ENCODE measurements at places on chromosomes 6 and 20.

- DNase-seq = no peak
Measured at GRCh38 chr6:148968771-148969602, 222.2 kb downstream of the UST start.

- DNase-seq = no peak
Measured at GRCh38 chr20:59010995-59011873, 4.2 kb upstream of the CTSZ start.

DNA sequence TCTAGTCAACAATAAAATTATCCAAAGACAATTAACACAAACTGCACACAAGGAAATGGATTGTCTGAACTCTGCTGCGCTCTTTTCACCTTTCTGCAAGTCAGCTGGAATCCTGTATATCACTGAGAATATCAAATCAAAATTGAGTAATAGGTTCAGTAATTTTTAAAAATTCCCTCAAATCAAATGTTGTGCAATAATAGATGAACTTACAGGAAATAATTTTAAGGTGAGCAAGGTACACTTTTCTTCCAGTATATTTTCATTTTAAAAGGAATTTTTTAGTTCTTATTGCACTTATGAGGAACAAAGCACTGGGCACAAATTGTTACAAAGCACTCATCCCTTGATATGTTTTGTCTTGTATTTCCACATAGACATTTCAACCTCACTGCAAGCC, 1.2 kb downstream of the SAYSD1 start:
- no peak for DNase-seq

DNA sequence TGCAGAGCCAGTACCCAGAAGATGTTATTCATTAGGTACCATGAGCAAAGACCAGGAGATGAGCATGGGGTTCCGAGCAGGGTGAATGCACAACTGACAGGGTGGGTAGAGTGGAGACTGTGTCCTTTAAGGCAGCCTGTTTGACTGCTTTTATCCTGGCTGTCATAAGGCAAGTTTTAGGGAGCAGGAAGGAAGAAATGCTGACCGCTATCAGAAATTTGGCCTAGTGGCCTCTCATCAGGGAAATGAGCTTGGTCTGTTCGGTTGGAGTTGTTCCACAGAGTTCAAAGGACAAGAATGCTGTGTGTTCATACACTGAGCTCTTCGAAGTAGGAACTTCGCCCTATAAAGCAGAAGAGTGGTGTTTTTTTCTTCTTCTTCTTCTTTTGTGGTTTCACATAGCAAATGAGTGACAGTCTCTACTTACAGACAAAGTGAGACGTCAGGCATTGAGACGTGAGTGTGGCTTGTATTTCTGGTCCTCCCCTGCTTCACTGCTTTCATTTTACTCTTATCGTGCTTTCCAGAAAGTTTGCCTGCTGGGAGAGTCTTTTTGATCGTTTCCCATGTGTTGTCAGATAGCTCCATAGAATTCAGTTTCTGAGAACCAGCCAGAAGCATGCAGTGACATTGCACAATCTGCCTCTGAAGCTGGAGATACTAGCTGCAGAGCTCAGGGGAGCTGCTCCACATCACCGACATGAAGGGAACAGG, at the start of gene CASS4:
TSS of gene CASS4 (plus strand) at position 502 of the 714 bp plus-strand sequence. CDS start at position 701, 199 bp downstream.
- no peak for DNase-seq

GRCh38 chr6:151616091-151616513, 122.3 kb downstream of the CCDC170 start:
- no peak for DNase-seq

DNA sequence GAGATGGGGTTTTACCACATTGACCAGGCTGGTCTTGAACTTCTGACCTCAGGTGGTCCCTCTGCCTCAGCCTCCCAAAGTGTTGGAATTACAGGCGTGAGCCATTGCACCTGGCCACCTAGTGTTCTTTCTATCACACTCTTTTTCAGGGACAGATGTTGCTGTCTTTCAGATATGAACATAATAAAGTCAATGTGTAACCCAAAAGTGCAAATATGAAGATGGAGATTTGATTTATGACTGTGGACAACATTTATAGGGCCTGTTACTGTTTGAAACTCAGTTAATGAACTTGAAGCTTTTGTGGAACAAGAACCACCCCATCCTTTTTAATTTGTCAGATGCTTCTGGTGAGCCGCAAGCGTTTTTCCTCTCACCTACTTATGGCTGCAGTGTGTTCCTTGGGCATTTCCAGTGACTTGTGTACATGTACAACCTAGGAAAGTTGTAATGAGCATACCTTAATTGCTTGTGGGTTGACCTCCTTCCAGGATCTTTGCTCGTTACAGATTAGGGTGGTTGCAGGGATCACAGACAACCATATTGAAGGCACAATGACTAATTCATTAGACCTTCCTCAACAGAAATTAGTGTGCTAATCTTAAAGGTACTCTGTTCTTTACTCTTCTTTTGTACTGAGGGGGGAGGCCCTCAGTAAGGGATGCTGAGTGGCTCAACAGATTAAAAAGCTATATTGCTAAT, 6.8 kb downstream of the TBPL1 start:
- DNase-seq = no peak

- DNase-seq = no peak
Measured at GRCh38 chr6:51887859-51888258, 199.6 kb downstream of the PKHD1 start.

- no peak for DNase-seq
Measured at GRCh38 chr6:1377526-1377925, 11.8 kb upstream of the FOXF2 start.

- no peak for DNase-seq
Measured at GRCh38 chr6:167098825-167099225, 24.1 kb upstream of the CCR6 start.

GRCh38 chr6:42375007-42375635, 76.6 kb downstream of the TRERF1 start:
- no peak for DNase-seq

DNA sequence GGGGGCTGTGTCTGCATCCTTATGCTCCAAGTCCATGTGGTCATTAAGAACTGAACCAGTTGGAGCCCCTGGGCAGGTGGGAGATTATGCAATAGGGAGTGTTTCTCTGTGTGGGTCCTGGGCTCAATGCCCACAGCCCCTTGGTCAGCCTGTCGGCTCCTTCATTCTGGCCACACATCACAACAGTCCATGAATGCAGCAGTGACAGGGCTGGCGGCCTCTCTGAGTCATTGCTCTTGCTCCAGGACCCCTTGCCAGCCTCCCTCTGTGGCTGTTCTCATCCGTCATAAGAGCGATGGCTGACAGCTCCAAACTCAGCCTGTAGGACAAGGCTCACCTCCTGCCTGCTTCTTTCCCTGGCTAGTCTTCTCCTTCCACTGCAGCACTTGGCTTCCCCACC, 609.5 kb upstream of the CDH4 start:
- DNase-seq = no peak

DNA sequence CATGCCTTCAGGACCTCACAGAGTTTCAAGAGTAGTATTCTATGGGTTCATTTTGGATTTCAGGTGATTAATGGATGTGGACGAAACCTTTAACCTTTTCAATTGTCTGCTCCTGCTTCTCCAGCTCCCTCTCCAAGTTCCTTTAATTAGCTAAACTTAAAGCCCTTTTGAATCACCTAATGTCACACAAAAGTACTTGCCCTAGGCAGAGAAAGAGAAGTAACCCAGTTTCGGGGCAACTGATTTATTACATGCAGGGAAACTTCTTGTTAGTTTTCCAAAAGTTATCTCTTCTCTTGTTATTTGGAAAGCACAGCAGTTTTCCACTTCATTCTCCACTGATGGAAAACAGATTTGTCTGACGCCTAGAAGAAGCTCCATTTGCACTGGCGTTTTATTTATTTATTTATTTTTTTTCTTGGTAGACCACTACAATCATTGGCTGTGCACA, 407.7 kb upstream of the JARID2 start:
- no peak for DNase-seq

GRCh38 chr20:3651204-3651962, 11.8 kb downstream of the GFRA4 start:
- DNase-seq = no peak

GRCh38 chr6:38018755-38019165, 199.2 kb downstream of the ZFAND3 start:
- DNase-seq = no peak

DNA sequence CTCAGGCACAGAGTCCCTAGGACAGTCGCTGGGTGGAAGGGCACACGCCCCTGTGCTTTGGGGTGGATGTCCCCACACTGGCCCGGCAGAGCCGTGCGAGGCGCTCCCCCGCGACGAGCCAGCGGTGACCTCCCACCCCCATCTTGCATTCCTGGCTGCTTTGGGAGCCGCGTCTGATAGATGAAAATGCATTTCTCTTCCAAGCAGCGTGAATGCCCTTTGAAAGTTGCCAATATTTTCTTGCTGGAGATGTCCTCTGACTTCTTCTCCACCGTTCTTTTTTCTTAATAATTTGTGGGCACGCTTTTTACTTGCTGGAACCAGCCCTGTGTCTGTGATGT, 29.9 kb downstream of the COL20A1 start:
- no peak for DNase-seq

DNA sequence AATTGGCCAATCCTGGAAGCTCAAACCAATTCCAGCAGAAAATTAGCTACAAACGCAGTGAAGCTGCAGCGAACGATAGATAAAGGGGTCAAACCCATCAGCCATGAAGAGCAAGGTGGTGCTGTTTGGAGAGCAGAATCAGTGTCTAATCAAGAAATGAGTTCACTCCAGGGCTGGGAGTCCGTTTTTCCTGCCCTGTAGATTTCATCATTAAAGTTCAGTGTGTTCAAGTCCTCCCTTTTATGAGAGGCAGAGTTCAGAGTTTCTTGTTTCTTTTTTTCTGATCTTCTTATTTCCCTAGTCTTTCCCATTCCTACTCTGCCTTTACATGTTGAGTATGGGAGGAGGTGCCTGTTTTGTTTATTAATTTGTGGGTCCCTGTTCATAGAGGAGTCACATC, 30.4 kb downstream of the SLC17A1 start:
- DNase-seq = no peak

- DNase-seq = no peak
Measured at GRCh38 chr6:118350881-118351430, 197.1 kb upstream of the PLN start.

DNA sequence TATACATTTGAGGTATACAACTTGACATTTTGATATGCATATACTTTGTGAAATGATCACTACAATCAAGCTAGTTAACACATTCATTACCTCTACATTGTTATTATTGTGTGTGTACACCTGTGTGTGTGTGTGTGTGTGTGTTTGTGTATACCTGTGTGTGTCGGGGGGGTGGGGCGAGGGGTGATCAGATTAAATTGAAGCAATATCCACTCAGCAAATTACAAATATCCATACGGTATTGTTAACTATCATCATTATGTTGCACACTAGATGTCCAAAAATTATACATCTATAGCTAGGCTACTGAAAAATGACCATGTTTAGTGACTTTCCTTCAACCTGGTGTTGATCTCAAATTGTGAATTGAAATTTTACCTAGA, 1.8 kb downstream of the RHAG start:
- DNase-seq = no peak

DNA sequence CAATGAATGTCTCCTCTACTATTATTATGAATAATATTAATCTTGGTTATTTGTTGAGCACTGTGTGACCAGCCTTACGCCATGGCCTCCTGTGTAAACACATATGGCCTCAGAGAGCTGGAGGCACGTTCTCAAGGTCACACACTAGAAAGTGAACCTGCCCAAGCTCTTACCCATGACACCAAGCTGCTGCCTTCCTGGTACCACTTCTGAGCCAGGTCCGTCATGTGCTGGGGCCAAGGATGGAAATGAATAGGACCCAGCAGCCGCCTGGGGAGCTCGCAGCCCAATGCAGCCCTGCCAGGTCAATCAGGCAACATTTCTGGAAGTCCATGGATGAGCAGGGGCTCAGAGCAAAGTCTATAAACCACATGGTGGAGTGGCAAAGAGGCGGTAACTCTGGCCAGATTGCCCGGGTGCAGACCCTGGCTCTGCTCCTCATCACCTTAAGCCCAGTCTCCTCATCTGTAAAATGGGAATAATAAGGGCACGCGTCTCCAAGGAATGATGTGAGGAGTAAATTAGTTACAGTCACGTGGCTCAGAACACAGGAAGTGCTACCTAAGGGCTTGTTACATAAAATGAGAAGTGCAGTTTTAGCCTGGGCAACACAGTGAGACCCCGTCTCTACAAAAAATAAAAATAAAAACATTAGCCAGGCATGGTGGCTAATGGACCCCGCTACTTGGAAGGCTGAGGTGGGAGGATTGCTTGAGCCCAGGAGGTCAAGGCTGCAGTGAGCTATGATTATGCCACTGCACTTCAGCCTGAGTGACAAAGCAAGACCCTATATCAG, 61.5 kb downstream of the JPH2 start:
- no peak for DNase-seq

DNA sequence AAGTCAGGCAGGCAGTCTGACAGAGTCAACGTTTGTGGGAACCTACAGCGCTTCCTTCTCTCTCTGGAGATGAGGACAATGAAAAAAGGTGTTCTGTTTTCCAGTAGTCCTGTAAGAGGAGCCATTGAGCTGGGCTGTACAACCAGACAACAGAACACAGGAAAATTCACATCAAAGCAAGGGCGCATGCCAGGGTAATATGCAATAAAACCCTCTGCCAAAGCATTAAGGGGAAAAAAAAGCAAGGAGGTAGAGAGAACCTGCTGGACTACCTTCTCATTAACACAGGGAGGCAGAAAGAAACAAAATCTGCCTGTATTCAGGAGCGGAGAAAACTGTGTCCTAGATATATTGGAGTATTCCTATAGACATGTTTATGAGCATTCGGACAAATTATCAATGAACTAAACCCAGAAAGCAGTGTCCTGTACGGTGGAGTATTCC, 1.3 kb downstream of the RNF24 start:
- no peak for DNase-seq

- no peak for DNase-seq
Measured at GRCh38 chr6:164106345-164106769, 691.8 kb downstream of the QKI start.

GRCh38 chr6:11645016-11645415, 107.5 kb downstream of the TMEM170B start:
- DNase-seq = no peak

- no peak for DNase-seq
Measured at GRCh38 chr6:159116343-159116742, 52.9 kb upstream of the FNDC1 start.

- no peak for DNase-seq
Measured at GRCh38 chr6:156344491-156344890, 432.7 kb upstream of the ARID1B start.

DNA sequence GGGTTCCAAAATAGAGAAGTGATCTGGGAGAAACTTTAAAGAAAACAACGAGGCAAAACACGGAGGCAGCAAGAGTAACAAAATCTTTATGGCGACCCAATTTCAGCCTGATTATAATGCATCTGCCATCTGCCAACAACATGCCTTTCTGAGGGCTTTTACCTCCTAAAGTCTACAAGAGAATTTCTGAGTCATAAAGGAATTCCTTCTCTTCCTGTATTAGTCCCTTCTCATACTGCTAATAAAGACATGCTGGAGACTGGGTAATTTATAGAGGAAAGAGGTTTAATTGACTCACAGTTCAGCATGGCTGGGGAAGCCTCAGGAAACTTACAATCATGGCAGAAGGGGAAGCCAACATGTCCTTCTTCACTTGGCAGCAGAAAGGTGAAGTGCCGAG, 226.6 kb downstream of the HACE1 start:
- DNase-seq = no peak

Measured in T-helper 22 cell (primary cell).